ENCODE measurements at places on chromosomes 13 and 19.

DNA sequence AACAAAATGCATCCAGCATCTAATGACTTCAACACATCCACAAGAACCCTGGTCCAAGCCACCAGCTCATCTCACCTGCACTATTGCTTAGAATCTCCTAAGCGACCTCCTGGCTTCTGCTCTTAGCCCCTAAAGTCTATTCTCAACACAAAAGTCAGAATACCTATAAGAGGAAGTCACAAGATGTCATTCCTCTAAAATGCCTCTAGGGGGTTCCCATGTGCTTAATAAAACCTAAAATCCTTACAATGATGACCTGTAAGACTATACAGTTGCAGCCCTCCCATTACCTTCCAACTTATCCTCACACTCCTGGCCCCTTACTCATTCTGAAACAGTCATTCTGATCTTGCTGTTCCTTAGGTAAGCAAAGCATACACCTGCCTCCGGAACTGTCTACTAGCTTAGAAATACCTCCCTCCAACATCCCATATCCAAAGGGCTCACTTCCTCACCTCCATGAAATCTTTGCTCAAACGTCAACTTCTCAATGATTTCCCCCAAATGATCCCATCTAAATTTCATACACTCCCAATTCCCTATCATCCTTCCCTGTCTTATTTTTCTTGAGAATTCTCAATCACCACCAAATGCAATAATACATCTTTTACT, 10.0 kb downstream of the ATP7B start:
- peaks cover 3% of the 10 kb centered on the region for H3K36me3 ChIP-seq
- peaks cover 53% of the 10 kb centered on the region for H3K4me1 ChIP-seq
- H3K4me3 ChIP-seq = peak overlapping the region; percentile 43
- H3K27ac ChIP-seq = no peak overlapping the region

DNA sequence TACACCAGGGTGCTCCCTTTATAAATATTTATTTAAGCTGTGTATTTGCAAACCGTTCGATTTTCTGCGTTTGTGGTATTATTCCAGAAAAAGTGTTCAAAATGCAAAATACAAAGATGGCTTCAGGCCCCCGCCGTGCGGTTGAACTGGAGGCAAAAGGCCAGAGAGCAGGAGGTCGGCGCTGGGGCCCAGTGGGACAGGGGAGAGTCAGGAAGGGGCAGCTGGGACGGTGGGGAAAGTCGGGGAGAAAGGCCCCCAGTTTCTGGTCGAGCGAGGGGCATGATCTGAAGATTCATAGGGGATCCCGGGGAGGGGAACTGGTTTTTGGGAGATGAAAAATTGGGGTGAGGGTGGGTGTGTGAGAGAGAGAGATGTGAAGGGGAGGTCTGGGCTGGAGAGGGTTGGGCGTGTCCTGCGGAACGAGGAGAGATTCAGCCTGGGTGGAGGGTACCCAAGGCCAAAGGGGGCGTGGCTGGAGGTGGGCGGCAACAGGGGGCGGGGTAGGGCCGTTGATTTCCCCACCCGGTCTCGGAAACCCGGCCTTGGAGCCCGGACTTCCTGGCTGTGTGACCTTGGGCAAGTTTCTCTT, 678 bp downstream of the ISOC2 start:
- H3K27me3 ChIP-seq = peaks cover 38% of the 10 kb centered on the region
- peak overlapping the region; percentile 85 for H3K4me3 ChIP-seq
- H3K36me3 ChIP-seq = peaks cover 5% of the 10 kb centered on the region
- peak; percentile 89 for DNase-seq
- H3K4me1 ChIP-seq = peaks cover 42% of the 10 kb centered on the region
- no peak overlapping the region for H3K27ac ChIP-seq

DNA sequence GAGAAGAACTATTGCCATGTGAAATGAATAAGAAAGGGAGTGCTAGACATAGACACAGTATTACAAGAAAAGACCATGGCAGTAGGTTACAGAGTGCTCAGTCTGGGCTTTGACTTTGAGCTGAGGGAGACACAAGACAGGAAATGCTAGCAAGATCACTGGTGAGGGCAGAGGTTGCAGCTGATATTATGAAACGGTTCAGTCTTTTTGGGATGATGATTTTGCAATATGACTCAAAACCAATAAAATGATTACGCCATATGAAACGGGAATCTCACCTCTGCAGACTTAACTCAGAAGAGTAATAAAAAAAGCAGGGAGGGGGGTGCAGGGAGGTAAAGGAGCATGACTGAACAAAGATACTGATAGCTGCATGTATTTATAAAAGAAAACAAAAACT, 123.1 kb downstream of the RBM26 start:
- DNase-seq = no peak
- no peaks in the 10 kb centered on the region for H3K27me3 ChIP-seq
- no peaks in the 10 kb centered on the region for H3K36me3 ChIP-seq

- DNase-seq = no peak
- H3K27ac ChIP-seq = no peak overlapping the region
- no peak overlapping the region for H3K4me3 ChIP-seq
- peaks cover 10% of the 10 kb centered on the region for H3K4me1 ChIP-seq
- no peaks in the 10 kb centered on the region for H3K36me3 ChIP-seq
These were observed 663.8 kb downstream of the LIG4 start for GRCh38 chr13:107551521-107551920.

- peaks cover 6% of the 10 kb centered on the region for H3K27me3 ChIP-seq
- peaks cover 8% of the 10 kb centered on the region for H3K4me1 ChIP-seq
- no peak overlapping the region for H3K27ac ChIP-seq
- DNase-seq = no peak
These were observed 110.4 kb upstream of the KL start for GRCh38 chr13:32905864-32906180.

GRCh38 chr19:35755550-35756376, 1.1 kb downstream of the HSPB6 start:
- peak overlapping the region; percentile 75 for H3K4me3 ChIP-seq
- H3K27me3 ChIP-seq = peaks cover 17% of the 10 kb centered on the region
- peak; percentile 53 for DNase-seq
- no peak overlapping the region for H3K27ac ChIP-seq
- H3K36me3 ChIP-seq = peaks cover 12% of the 10 kb centered on the region

GRCh38 chr13:44417446-44417845, 43.8 kb downstream of the SERP2 start:
- H3K4me1 ChIP-seq = peaks cover 69% of the 10 kb centered on the region
- H3K27me3 ChIP-seq = peaks cover 21% of the 10 kb centered on the region
- H3K36me3 ChIP-seq = peaks cover 4% of the 10 kb centered on the region
- no peak overlapping the region for H3K4me3 ChIP-seq
- no peak for DNase-seq

DNA sequence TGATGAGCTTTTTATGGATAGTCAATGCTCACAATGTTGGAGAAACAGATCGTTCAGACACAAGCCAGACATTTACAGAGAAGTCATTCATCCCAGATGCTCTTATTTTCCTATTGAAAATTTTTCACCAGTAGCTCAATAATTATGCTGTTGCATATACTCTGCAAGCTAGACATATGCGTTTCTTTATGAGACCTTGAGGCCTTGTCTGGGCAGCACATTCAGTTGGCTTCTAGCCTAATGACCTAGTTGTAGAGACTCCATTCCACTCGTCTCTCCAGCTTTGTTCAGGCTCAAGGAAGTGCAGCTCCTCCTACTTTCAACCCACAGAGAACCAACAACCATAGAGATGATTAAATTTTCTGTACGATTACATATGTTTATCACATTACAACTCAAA, 237.7 kb downstream of the MZT1 start:
- no peaks in the 10 kb centered on the region for H3K4me1 ChIP-seq
- no peak overlapping the region for H3K4me3 ChIP-seq
- no peak overlapping the region for H3K27ac ChIP-seq

GRCh38 chr13:51048616-51049015, 62.5 kb downstream of the C13orf42 start:
- no peak overlapping the region for H3K27ac ChIP-seq
- no peaks in the 10 kb centered on the region for H3K36me3 ChIP-seq
- no peak overlapping the region for H3K4me3 ChIP-seq
- peaks cover 1% of the 10 kb centered on the region for H3K4me1 ChIP-seq
- H3K27me3 ChIP-seq = no peaks in the 10 kb centered on the region
- no peak for DNase-seq

- H3K4me1 ChIP-seq = no peaks in the 10 kb centered on the region
- no peak overlapping the region for H3K27ac ChIP-seq
- H3K27me3 ChIP-seq = no peaks in the 10 kb centered on the region
- H3K4me3 ChIP-seq = no peak overlapping the region
- H3K36me3 ChIP-seq = no peaks in the 10 kb centered on the region
These were observed 1024.3 kb downstream of the PCDH9 start for GRCh38 chr13:66205807-66206206.

DNA sequence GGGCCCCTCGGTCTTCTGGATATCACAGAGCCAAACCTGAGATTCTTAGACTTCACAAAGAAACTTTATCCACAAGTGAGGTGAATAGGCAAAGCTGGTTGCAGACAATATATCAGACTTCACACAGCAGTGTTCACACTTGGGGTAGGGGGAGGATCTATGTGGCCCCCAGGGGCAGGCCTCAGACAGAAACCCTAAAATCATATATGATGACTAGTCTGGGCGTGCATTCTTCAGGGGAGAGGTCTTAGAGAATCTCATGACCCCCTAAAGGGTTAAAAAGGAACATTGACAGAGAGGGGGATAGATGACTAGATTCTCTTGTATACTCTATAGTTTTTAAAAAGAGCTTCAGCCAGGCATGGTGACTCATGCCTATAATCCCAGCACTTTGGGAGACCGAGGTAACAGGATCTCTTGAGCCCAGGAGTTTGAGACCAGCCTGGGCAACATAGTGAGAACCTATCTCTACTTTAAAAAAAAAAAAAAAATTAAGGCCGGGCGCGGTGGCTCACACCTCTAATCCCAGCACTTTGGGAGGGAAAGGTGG, 2.8 kb downstream of the TYROBP start:
- H3K36me3 ChIP-seq = no peaks in the 10 kb centered on the region
- peak overlapping the region; percentile 33 for H3K4me3 ChIP-seq
- H3K27ac ChIP-seq = no peak overlapping the region
- no peak for DNase-seq
- H3K4me1 ChIP-seq = peaks cover 67% of the 10 kb centered on the region
- H3K27me3 ChIP-seq = peaks cover 31% of the 10 kb centered on the region

DNA sequence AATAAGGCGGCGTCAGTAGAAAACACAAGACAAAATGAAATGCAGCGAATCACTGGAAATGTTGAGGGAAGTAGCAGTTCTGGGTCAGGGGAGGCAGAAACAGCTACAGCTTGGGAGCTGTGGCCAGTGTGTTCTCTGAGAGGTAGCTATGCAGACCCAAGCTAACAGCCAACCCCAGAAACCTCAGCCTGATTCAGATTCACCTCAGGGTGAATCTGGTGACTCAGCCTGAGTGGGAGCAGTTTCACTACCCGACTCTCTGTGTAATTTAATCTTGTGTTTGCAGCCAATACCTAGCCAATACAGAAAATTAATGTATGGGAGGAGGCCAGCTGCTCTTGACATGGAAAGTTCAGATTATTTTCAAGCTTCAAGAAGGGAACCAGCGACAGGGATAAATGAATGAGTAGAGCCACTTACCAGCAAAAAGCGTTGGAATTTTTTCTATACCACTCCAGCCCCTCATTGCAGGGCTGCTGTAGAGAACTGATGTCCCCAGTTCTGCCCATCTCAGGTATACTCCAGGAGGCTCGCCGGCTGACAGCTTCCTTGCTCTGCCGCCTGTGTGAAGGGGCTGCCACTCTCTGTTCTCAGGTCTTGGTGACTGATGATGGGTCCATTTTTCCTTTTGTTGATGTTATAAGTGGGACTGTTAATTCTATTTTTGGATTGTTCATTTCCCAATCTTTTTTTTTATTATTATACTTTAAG, 8.9 kb downstream of the IGFL3 start:
- H3K36me3 ChIP-seq = peaks cover 4% of the 10 kb centered on the region
- H3K27me3 ChIP-seq = peaks cover 20% of the 10 kb centered on the region
- no peak overlapping the region for H3K4me3 ChIP-seq
- no peak overlapping the region for H3K27ac ChIP-seq
- no peak for DNase-seq

DNA sequence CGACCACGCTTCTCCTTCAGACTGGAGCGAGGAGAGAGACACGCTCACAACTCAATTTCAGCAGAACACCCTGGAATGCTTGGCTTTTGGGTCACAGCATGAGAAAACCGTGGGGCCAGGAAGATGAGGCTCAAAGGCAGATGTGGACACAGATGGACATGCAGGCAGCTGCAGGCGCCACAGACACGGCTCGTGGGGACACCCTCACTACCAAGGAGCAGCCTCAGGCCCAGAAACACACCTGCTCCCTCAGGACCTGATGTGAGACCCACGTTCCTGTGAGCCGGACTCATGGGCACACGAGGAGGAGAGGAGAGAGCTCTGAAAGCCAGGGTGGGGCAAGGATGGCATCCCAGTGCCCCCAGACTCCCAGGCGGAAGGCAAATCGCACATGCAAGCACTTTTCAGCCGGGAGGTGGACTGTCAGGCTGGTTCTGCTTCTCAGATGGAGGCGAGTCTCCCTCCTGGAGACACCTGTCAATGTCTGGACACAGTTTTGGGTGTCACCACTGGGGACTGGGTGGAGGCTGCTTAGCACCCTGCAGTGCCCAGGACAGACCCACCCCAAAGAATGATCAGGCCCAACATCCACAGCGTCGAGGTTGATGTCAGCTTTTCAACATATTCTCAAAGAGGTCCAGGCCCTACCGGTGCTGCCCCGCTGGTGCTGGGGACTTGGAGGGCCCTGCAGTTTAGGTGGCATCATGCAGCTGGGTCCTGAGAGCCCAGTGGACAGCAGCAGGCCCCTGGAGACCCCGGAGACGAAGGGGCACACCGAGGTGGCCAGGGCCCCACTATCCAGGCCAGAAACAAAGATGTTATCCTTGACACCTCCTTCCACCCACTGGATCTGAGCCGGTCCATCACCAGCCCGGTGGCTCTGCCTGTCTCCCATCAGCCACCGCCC, 2.3 kb downstream of the ABHD17A start:
- H3K4me3 ChIP-seq = peak overlapping the region; percentile 99
- H3K36me3 ChIP-seq = no peaks in the 10 kb centered on the region
- peaks cover 12% of the 10 kb centered on the region for H3K27me3 ChIP-seq
- DNase-seq = no peak

DNA sequence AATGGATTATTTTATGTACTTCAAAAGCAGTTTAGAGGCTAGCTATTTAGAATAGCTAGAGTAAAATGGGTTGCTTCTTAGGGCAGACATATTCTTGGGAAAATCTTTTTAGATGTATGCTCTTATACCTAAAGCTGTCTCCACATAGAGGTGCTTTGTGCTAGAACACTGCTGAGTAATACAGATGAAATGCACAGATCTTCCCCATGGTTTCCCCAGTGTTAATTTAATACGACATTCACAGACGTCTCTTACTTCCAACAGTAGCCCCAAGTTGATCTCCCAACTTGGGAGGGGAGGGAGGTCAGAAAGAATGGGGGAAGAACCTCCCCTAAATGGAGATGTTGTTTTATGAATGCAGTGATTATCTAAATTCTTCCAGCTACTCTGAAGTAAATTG, 16.9 kb downstream of the NALCN start:
- no peaks in the 10 kb centered on the region for H3K36me3 ChIP-seq
- DNase-seq = no peak
- no peak overlapping the region for H3K4me3 ChIP-seq
- no peak overlapping the region for H3K27ac ChIP-seq

DNA sequence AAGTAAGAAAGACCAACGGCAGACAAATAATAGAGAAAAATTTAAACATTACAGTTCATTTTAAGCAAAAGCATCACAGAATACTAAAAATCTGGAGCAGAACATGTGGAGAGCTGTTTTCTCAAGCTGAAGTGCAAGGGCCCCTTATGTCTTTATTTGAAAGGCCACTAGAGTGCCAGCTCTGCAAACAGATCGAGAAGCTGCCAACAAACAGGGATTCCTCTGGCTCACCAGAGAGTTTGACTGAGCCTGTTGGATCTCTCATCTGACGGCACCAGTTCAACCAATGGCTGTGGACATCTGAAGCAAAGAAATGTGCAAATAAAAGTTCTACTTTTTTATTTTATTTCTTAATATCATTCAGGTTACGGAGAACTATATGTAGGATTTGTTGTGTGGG, 119.7 kb downstream of the COL4A2 start:
- no peak overlapping the region for H3K27ac ChIP-seq
- no peak overlapping the region for H3K4me3 ChIP-seq
- H3K27me3 ChIP-seq = no peaks in the 10 kb centered on the region
- H3K4me1 ChIP-seq = peaks cover 43% of the 10 kb centered on the region
- no peak for DNase-seq

All from nephron progenitor cell (in vitro differentiated cells).